Activated T-cell treated with anti-CD3 and anti-CD28 coated beads, Interleukin-2, amount 50 U/mL, for 72 hours (primary cell): ENCODE measurements at places on chromosomes 7 and 10. TPM values are rescaled to one million over a fixed set of nuclear protein-coding genes. Genes with fewer than 3 reads are reported as not detected.

The ACTR3C gene
- 6.3 TPM for total RNA-seq

The PIP gene
- not detected for total RNA-seq

- no peak for DNase-seq
- peaks cover 4% of the 10 kb centered on the region for H3K36me3 ChIP-seq
- no peak overlapping the region for H3K27ac ChIP-seq
- H3K4me3 ChIP-seq, result no peak overlapping the region
Measured at GRCh38 chr7:133048589-133048988, 33.3 kb downstream of the CHCHD3 start.

- peaks cover 2% of the 10 kb centered on the region for H3K36me3 ChIP-seq
- peaks cover 12% of the 10 kb centered on the region for H3K4me1 ChIP-seq
Measured at GRCh38 chr10:13382703-13383398, 34.8 kb upstream of the SEPHS1 start.

The ELFN1 gene
- not detected for total RNA-seq

The LRIT1 gene
- total RNA-seq, result not detected

GRCh38 chr7:41755096-41755495, 52.2 kb upstream of the INHBA start:
- no peak for DNase-seq
- no peaks in the 10 kb centered on the region for H3K4me1 ChIP-seq
- H3K27ac ChIP-seq, result no peak overlapping the region
- no peak overlapping the region for H3K4me3 ChIP-seq

DNA sequence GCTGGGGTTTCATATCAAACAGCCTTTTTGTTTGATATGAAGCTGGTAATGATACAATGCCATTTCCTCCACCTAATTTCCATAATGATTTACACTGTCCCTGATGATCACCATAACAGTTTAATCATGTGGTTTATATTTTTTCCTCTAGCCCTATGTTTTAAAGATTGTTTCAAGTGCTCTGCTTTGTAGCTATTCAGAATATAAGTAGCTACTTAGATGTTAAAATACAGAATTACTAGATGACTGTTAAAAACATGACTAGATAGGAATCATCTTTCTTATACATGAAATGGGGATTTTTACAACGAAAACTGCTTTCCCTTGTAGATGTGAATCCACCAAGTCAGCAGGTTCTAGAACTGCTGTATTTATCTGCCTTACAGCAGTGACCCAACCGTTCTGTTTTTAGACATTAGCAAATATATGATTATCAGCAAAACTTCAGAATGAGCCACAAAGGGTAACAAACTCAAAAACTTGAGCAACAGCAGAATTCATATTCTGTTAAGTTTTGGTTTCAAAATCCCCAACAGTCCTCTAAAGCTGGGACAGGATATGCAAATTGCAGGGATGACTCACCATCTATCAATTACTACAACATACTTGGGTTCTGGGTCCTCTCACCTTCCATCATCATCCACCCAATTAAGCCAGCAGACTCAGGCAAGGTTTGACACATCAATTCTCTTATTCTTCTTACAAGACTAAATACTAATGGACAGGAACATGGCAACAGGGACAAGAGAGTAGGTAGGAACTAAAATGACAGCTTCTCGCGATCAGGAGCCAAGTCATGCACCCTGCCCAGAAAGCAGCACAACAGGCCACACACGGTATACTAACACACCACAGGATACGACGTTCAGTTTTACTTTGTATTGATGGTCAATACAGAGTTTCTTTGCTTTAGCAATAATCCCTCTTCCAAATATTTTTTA, 83.9 kb downstream of the PIP4K2A start:
- H3K36me3 ChIP-seq, result peaks cover 5% of the 10 kb centered on the region
- peak overlapping the region; percentile 89 for H3K4me3 ChIP-seq
- DNase-seq, result peak; percentile 59
- peaks cover 100% of the 10 kb centered on the region for H3K4me1 ChIP-seq
- no peaks in the 10 kb centered on the region for H3K27me3 ChIP-seq
- H3K27ac ChIP-seq, result peak overlapping the region; percentile 99
